Left renal pelvis (tissue), 4 donors: ENCODE measurements at places on chromosomes 7 and 10.

- DNase-seq, result no peak
Measured at GRCh38 chr10:132669208-132669861, 116.6 kb downstream of the NKX6-2 start.

DNA sequence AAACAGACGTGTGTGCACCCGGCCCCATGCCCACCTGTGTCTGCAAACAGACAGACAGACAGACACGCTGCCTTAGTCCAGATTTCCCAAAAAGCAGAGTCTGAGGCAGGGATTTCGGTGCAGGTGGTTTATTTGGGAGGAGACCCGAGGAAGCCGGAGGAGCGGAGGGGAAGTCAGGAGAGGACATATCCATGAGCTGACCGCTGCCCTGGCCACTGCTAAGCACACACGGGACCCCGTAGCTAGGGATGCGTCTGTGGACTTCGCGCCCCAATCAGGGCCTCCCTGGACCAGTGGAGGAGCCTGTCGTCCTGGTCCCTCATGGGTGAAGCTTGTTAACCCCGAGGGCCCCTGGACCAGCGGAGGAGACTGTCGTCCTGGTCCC lies 47.6 kb downstream of the FOXL3 start:
- DNase-seq, result no peak

DNA sequence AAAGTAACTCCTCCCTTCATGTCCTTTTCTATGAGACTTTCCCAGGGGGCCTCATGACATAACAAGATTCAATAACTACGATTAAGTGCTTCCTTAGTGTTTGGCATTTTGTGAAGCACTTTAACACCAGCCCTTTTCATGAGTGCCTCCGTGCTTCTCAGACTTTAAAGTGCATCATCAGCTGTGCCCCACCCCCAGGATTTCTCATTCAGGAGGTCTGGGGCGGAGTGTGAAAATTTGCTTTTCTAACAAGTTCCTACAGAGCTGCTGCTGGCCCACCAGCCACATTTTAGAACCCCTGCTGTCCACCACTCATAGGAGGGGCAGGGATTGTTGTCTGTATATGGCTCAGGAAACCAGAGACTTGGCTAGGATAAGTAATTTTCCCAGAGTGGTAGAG lies 445.3 kb downstream of the LRMDA start:
- no peak for DNase-seq

- no peak for DNase-seq
Measured at GRCh38 chr7:126535176-126535575, 717.6 kb downstream of the GRM8 start.

- DNase-seq, result no peak
Measured at GRCh38 chr10:4249841-4250586, 465.0 kb upstream of the KLF6 start.

GRCh38 chr10:33858326-33858725 lies 523.9 kb upstream of the NRP1 start:
- DNase-seq, result no peak

DNA sequence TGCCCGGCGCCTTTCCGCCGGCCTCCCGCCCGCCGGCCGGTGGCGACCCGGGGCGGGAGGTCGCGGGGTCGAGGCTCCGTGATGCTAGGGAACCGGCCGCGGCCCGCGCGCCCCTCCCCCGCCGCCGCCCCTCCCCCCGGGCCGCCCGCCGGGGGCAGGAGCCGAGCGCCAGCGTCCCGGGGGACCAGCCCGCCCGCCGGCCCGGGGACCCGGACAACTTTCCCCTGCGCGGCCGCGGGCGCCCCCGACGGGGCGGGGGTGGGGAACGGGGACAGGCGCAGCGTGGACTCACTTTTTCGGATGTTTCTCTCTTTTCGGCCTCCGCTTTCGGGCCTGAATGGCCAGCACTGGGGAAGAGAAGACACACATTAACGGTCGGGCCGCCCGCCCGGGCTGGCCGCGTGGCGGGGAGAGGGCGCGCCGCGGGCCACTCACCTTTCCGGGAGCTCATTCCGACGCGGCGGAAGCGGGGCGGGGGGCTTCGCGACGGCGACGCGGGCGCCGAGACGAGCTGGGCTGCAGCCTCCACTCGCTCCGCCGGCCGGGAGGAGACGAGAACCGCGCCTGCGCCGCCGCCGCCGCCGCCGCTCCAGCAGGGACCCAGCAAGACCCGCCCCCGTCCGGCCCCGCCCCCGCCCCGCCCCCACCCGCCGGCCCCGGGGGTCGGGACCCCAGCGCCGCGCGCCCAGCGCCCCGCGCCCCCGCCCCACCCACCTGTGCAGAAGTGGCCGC lies at the start of gene SRPK2:
TSS of gene SRPK2 (minus strand) at position 566 of the 732 bp plus-strand sequence.
- DNase-seq, result no peak

DNA sequence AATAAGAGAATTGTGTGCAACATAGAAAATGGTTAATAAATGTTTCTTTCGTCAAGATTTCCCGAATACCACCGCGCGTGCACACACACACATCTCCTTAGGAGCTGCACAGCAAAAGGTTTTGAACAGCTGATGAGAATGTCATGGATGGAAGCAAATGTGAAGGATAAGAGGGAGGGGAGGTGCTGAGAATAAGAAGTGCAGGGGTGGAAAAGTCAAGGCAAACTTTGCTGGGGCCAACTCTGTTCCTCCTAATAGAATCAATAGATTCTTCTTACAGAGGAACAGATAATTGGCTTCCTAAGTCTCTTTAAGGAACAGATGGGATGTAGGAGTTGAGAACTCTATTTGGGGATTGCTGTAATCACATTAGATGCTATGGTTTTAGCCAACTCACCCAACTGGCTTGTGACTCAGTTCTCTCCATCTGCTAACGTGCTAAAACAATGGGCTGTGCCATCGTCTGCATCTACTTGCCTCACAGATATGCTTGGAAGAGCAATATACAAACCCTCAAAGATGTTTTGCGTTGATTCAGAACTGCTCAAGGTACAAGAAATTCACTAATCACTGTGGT lies 408.2 kb upstream of the CELF2 start:
- DNase-seq, result no peak

DNA sequence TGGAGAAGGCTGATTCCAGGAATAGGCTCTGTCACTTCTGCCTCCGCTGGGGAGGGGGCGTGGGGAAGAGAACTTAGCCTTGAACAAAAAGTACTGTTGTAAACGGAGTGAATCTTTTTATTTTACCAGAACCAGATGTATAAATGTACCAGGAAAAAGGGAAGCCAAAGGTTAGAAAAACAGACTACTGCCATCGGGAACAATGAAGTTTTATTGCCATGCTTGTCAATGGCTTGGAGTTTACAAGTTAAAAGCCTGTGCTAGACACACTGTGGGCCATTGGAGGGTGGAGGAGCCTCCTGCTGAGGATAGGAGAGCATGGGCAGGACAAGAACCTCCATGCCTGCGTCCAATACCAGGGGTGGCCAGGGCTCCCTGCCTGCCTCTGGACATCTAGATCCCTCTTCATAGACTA lies 161.7 kb upstream of the LYZL2 start:
- DNase-seq, result no peak

- no peak for DNase-seq
Measured at GRCh38 chr7:135886345-135887132, 90.6 kb downstream of the MTPN start.

DNA sequence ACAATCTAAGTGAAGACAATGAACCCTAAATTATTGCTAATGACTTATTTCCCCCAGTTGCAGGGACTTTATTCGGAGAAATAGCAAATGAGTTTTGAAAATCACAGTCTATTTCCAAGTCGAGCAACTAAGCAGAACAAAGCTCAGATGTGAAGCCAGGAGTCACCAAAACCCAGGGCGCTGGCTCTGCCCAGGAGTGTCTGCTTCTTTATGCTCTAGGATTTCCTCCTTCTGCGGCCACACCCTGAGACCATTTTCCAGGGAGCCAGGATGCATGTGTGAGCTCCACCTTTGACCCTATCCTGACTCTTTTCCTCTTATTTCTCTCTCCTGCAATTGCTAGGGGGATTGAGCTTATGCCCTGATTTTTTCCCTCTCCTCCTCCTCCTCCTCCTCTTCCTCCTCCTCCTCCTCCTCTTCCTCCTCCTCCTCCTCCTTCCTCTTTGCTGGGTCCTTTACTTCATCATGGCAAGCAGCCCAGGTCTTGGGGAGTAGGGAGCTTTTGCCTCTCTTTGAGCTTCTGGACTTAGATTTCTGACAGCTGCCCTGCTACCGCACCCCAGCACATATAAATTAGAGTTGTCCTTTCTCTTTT lies 234.4 kb downstream of the ARL4A start:
- no peak for DNase-seq

DNA sequence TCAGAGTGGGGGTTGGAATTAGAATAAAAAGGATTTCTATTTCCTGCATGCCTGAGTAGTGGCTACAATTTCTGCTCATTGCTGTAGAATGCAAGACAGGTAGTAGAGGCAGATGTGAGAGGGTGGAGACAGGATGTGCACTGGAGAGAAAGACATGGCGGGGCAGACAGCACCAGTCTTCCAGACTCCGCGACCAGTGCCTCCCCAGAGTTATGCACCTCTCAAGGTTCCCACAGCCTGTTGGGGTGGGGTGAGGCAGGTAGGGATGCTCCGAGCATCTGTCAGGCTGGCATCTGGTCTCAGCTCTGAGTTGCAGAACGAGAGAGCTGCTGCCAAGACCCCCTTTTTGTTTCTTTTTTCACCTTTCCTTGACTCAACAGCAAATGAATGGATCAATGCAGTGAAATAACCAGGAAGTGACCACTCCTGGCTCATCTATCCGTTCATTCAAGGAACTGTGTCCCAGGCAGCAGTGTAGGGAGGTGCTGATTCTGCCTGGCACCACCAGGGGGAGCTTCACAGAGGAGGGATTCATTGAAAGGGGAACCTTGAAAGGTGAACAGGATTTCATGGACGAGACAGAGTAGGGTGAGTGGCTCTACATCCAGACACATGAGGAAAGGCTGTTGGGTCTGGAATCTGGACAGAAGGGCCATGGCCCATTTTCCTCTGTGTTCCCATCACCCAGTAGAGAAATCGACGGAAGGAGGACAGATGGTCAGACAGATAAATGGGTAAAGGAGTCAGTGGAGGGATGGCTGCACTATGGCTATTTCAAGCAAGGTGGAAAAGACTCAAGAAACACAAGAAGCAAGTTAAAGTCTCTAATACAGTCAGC lies 17.2 kb upstream of the SLC18A3 start:
- DNase-seq, result no peak

DNA sequence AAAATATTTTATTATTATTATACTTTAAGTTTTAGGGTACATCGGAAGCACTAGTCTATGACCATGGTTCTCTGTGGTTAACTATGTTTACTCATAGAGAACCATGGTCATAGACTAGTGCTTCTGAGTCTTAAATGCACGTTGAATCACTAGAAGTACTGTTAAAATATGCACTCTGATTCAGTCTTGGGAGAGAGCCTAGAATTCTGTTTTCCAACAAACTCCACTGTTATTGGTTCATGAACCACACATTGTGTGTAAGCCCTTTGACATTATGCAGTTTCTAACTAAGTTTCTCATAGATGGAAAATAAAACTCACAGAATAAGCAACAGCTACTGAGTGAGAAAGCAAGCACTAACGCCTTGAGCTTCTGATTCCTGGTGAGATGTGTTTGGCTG lies 1120.6 kb downstream of the SORCS1 start:
- peak; percentile 29 for DNase-seq

DNA sequence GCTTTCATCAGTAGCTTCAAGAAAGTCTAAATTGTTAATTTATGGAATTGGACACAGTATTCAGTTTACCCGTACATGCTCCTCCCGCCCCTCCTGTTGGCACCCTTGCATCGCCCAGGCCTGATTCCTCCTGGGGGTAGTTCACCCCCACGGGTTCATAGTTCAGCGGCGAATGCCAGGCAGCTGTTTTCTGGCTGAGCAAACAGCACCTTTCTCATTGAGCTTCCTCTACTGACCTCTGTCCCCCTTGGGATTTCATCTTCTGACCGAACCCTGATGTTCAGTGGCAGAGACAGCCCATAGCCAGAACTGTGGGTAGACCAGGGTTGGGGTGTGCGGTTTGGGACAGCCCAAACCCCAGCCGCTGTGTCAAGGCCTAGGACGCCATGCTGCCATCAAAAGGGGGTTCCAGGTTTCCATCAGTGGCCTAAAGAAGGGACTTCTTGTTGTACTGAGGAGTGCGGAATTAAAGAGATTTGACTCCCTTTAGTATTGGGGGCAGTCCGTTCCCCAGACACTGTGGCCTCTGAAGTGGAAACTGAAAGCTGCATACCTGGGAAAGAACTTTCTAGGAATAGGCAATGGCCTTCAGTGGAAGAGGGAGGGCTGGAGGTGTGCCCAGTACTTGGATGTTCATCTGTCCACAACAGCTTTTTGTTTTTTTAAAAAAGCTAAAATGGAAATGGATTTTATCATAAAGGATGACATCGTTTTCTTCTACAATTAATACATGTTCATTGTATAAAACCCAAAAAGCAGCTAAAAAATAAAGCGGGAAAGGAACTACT lies 19.0 kb downstream of the MDH2 start:
- DNase-seq, result no peak

DNA sequence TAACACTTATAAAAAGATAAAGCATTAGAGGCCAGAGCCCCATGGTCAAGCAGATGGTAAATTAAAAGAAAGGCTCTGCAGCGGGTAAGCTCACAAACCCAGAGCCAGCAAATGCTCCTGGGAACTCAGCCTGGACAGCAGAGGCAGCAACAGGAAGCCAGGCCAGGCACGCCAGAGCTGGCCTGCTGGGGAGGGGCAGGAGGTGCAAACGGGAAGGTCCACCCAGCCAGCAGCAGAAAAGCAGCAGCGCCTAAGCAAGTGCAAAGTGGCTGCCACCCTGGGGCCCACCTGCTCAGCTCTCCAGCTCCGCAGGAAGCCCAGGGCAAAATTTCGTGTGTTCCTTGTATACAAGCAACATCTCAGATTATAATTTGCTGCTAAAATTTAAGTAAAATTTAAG lies 82.7 kb upstream of the GPR22 start:
- no peak for DNase-seq

GRCh38 chr7:19725770-19726169 lies 16.9 kb upstream of the POLR1F start:
- DNase-seq, result no peak

- no peak for DNase-seq
Measured at GRCh38 chr10:126734967-126735366, 64.5 kb upstream of the C10orf90 start.

GRCh38 chr10:101536800-101537199 lies 51.3 kb downstream of the POLL start:
- no peak for DNase-seq

DNA sequence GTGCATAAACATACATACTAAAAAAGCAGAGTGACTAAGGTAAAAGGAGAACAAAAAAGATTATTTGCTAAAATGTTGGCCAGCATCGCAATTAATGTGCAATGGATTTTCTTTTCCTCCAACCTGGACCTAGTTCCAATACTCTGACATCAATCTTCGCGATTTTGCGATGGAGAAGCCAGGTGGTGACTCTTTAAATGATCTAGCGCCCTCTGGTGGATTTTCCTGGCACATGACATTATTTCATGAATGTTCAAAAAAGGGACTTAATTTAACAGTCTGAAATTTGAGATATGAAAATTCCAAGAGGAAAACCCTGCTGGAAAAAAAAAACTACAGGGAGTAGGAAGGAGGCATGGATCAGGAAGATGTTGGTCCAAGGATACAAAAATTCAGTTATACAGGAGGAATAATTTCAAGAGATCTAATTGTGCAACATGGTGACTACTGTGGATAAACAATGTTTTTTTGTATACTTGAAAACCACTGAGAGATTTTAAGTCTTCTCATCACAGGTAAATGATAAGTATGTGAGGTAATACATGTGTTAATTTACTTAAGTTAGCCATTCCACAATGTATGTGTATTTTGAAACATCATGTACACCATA lies 4.3 kb upstream of the KCNMA1 start:
- peak; percentile 60 for DNase-seq
